MV-4-11 (cell line): ENCODE measurements at places on chromosomes 3 and 15.

GRCh38 chr3:77323626-77324025, 283.7 kb downstream of the ROBO2 start:
- DNase-seq = no peak

DNA sequence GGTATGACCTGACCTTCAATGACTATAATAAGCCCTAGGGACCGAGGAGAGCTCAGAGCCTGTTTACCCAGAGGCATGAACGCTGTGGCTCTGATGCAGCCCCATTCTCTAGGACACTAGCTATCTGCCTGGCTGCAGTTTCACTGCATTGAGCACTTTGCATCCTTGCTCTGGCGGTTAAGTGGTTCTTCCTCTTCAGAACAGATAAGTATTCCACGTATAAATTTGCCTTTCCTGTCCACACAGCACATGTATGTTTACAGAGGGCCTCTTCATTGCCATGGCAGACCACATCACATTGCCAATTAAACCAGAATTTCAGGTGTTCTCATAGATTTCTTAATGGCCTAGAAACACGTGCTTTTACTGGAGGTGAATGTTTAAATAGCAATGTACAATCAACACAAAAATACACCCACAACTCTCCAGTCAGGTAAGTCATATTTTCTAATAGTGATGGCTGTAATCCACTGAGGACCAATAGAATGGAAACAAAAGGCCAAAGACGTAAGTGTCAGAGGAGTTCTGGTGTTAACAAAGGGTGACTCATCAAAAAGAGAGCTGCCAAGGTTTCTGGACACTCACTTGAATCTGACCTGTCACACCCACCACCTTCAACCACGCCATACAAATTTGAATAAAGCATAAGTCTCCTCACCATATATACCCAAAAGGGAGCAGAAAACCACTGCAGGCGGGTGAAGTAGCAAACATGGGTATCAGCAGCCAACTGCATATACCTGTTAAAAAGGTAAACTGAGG, 553.4 kb downstream of the OCA2 start:
- DNase-seq = no peak

DNA sequence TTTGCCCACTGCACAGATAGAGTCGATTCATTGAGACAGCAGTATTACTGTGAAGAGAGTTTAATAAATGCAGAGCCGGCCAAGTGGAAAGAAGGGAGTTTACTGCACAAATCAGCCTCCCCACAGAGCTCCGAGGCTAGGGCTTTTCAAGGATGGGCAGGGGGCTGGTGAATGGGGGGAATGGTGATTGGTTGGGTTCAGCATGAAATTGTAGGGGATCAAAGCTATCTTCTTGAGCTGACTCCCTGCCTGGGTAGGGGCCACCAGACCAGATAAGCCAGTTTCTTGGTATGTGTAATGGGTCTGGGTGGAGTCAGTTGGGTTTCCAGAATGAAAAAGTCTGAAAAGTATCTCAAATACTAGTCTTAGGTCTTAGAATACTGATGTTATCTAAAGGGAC, 66.6 kb downstream of the SYNPR start:
- no peak for DNase-seq

- no peak for DNase-seq
These were observed 798.7 kb downstream of the DIPK2A start for GRCh38 chr3:144770281-144770680.

- DNase-seq = peak; percentile 59
These were observed 44.6 kb upstream of the SLC25A36 start for GRCh38 chr3:140896997-140897396.

- no peak for DNase-seq
These were observed 45.8 kb upstream of the DYNC1LI1 start for GRCh38 chr3:32616267-32616962.

- no peak for DNase-seq
These were observed 99.8 kb downstream of the MEGF11 start for GRCh38 chr15:66153549-66154415.

DNA sequence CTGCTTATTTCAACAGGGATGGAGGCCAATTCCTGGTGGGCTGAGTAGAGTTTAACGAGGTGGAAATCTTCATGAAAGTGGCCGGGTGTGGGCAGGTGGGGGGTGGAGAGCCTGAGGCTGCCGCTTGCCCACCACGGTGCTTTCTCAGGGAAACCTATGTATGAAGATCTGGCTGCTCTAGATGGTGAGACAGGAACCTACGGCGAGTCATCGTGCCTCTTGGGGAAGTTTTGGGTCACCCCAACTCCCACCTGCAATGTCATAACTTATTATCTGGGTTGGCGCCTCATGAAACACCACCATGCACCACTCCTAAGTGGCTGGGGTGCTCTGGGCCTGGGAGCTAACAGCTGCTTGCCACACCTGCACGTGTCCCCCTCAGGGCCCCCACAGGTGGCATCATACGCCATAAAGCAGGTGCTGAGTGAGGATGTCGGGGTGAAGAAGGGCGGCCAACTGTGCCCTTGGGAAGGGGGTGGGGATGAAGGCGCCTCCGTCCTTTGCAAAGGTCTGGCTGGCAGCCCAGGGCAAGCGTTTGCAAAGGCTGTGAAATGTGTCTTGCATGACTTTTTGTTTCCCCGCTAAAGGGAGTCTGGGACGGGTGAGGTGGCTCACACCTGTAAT, 27.9 kb upstream of the SNRPA1 start:
- DNase-seq = no peak

GRCh38 chr15:45443645-45444044, 65.3 kb upstream of the GATM start:
- no peak for DNase-seq

DNA sequence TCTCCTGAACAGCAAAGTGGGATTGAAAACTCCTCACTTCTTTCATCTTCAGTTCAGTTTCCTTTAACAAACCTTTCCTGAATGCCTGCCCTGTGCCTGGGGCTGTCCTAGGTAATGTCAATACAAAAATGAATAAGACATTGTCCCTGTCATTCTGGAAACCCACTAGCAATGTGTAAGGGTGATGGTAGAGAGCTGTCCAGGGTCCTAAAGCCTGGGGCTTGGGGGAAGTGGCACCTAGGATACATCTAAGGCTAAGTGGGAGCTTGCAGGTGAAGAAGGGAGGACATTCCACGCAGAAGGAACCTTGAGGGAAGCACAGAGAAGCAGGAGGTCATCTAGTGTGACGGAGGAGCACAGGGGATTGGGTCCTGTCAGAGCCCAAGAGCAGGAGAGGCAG, 212.7 kb upstream of the PPP2R3A start:
- DNase-seq = no peak

- DNase-seq = no peak
These were observed 28.2 kb upstream of the IL12A start for GRCh38 chr3:159960188-159961148.

DNA sequence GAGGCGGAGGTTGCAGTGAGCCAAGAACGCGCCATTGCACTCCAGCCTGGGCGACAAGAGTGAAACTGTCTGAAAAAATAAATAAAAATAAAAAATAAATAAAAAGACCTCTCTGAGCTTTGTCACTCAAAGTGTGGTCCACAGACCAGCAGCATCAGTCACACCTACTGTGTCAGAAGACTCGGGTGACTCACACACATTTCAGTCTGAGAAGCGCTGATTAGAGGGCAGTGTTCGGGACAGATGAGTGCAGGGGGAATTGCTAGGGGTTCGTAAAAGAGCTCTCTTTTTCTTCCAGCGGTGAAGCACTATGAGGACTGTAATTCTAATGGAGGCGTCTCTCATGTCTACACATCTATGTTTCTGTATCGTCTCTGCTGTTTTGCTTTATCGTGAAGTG, 5.7 kb downstream of the PODXL2 start:
- no peak for DNase-seq

DNA sequence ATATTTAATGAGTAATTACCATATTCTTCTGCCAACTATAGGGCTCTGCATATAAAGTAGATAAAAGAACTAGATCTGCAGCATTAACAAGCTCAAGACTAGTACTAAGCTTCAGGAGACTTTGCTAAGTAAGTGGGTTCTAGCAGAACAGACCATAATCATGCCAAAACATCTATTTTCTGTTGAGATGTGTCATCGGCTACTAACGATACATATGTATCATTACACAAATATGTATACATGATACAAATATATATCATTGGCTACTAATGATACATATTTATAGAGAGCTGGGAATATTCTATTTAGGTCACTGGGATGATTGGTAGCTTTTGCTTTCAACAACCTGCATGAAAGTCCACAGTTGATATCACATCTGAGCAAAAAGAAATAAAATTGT, 185.8 kb upstream of the DCBLD2 start:
- DNase-seq = no peak

- no peak for DNase-seq
These were observed 500.7 kb upstream of the ARRDC4 start for GRCh38 chr15:97459771-97460170.

DNA sequence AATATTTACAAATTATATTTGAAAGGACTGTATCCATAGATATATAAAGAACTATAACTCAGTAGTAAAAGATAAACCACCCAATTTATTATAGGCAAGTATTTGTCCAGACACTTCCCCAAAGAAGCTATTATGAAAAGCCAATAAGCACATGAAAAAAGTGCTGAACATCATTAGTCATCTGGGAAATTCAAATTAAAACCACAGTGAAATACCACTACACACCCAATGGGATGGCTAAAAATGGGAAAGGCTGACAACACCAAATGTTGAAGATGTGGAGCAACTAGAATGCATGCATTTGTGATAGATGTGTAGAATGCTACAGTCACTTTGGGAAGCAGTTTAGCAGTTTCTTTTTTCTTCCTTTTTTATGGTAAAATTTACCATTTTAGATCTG, 147.0 kb downstream of the PDE8A start:
- DNase-seq = no peak

- DNase-seq = peak; percentile 96
These were observed 67.7 kb upstream of the GSK3B start for GRCh38 chr3:120161902-120162301.

- no peak for DNase-seq
These were observed 121.3 kb upstream of the IL12A start for GRCh38 chr3:159867372-159867771.

DNA sequence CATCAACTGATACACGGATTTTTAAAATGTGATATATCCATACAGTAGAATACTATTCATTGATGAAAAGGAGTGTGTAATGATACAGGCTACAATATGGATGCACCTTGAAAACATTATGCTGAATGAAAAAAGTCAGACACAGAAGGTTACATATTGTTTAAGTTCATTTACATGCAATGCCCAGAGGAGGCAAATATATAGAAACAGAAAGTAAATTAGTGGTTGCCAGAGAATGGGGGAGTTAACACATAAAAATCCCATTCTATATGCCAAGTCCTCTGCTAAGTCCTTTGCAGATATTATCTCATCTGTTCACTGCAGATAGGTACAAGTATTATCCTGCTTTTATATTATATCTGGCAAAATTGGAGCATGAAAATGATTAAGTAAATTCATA, 22.1 kb upstream of the CDIN1 start:
- DNase-seq = no peak

- DNase-seq = peak; percentile 95
These were observed at the start of gene TNFSF10 for GRCh38 chr3:172522871-172523818. Gene TNFSF10 (minus strand): TSS chr3:172523430. CDS start chr3:172523384, 46 bp downstream.

DNA sequence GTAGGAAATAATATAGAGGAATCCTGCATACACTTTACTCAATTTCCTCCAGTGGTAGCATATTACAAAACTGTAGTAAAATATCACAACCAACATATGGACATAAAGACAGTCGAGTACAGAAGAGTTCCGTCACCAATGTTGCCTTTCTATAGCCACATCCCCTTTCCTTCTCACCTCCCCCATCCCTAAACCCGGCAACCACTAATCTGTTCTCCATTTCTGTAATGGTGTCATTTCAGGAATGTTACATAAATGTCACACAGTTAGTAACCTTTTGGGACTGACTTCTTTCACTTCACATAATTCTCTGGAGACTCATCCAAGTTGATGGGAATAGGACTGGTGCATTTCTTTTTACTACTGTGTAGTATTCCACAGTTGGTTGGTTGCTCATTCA, 41.4 kb upstream of the ATG7 start:
- DNase-seq = peak; percentile 67

DNA sequence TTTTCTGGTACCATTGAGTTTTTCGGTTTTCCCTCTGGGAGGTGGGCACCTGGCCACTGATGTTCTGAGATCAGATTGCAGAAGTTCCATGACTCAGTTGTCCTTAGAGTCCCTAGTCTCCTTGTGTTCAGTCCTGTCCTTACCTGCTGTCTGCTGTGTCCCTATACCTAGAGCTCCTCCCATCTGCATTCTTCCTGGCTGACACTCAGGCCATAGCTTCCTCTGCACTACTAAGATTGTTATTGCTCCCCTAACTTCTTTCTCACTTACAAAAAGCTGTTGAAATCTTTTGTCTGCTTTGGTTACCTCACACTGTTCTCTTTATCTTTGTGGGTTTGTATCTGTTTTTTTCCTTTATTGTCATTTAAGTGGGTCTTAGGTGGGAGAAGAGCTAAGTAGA, 13.2 kb downstream of the USP3 start:
- no peak for DNase-seq

GRCh38 chr3:130823241-130823884, 70.5 kb upstream of the ATP2C1 start:
- no peak for DNase-seq

DNA sequence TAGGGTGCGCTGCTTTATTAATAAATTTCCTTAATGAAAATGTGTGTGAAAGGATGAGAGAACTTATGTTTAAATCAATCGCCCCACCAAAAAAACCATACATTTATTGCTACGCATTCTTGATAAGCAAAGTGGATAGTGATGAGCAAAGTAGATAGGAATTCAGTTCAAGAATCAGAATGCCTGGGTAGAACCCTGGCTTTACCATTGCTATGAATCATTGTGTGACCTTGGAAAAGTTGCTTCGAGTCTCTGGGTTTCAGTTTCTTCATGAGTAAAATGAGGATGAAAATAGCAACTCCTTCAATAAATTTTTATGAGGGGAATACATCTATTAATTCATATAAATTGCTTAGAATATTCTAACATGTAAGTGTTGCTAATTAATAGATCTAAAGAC, 2.6 kb upstream of the ALCAM start:
- DNase-seq = peak; percentile 4

- peak; percentile 6 for DNase-seq
These were observed 354.2 kb upstream of the TBL1XR1 start for GRCh38 chr3:177551431-177551836.

GRCh38 chr15:34360298-34360697, 6.7 kb downstream of the LPCAT4 start:
- DNase-seq = no peak

GRCh38 chr3:64687781-64688604, at the start of gene ADAMTS9:
Gene ADAMTS9 (minus strand): TSS chr3:64688000. CDS start chr3:64687657, 343 bp downstream.
- DNase-seq = no peak

- DNase-seq = no peak
These were observed 5.1 kb downstream of the TRPM7 start for GRCh38 chr15:50681467-50681866.

GRCh38 chr3:118710532-118710931, 324.1 kb downstream of the IGSF11 start:
- DNase-seq = no peak

GRCh38 chr3:127768346-127769008, 53.8 kb downstream of the MGLL start:
- DNase-seq = peak; percentile 90
